ENCODE measurements at places on chromosomes 2 and 18.

DNA sequence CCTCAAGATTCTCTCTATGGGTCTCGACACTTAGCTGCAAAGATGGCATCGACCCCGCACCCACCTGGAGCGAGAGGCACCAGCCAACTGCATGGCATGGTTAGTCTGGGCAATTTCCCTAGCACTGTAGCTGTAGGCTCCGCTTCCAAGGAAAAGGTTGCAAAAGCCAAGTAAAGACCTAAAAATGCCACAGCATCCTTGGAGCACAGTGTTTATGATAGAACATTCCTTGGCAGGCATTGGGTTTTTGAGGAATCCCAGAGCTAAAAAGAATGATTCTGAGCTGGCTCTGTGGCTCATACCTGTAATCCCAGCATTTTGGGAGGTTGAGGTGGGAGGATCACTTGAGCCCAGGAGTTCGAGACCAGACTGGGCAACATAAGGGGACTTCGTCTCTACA is 22.9 kb downstream of the QPCT start:
- DNase-seq = no peak

- no peak for DNase-seq
These were observed 80.2 kb downstream of the USP40 start for GRCh38 chr2:233486357-233486756.

GRCh38 chr2:18432999-18433398 is 127.5 kb downstream of the RDH14 start:
- no peak for DNase-seq

DNA sequence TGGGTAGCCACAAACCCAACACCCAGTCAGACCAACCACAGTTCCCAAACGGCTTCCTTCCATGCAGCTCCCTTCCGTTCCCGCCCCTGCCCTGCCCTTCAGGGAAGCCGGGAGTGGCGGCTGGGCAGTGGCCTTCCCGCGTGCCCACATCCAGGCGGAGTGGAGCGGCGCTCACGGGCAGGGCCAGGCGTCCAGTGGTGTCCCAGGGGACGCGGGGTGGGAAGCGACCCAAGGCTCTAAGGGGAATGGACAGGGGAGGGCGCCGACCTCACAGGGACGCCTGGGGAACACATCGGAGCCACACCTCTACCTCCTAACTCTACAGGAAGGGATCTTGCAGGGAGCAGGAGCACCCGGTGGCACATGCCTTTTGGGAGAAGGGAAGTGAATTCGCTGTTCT is 225.9 kb upstream of the MGAT5 start:
- DNase-seq = no peak

- DNase-seq = no peak
These were observed 43.8 kb upstream of the SLC14A1 start for GRCh38 chr18:45680066-45680690.

DNA sequence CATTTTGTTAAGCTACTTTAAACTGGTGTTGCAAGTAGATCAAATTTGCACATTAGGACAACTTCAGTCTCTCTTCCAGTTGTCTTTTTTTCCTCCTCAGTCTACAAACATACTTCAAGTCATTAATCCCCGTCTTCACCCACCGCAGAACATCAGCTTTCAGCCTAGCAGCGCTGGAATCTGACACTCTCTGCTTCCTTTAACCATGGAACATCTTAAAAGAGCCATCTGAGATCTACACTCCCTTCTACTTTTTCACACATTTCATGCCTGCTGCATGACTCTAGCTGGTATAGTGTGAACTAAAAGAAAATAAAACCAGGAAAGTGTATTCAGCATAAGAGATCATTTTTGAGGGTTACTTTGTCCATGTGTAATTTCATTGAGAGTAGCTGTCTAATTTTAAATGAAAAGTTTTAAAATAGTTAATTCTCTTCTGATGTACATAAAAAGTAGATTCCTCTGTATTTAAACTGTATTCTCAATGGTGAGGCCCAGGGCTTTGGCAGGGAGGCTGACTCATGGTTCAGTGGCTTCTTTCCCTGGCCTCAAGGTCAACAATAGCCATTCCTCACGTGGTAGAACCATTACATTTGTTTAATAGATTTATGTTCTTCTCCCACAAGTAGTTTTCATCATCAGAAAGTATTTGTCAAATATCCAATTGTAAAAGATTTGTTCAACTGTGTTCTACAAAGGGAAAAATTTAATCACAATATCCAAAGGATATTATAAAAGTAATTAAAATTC is 16.5 kb downstream of the SGPP2 start:
- DNase-seq = no peak

- DNase-seq = no peak
These were observed 8.2 kb downstream of the MAPRE2 start for GRCh38 chr18:35049111-35050027.

- no peak for DNase-seq
These were observed 135.6 kb upstream of the KLHL29 start for GRCh38 chr2:23249348-23249747.

DNA sequence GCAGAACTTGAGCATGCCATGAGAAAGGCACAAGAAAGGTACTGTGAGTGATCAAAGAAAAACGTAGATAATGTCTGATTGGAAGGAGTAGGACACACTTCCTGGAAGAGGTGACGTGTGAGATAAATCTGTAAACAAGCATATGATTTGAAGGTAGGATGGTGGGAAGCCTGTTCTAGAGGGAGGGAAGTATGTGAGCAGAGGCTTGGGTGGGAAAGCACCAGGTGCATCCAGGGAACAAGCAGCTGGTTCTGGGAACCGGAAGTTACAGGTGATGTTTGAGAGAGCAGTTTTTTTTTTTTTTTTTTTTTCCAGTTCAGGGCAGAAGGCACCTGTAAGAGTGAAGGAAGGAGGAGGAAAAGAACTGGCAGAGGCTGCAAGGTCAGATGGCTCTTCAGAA is 116.6 kb upstream of the EFEMP1 start:
- no peak for DNase-seq
